NCI-H187 (cell line): ENCODE measurements at places on chromosomes 4 and X.

- no peak for DNase-seq
Observed at GRCh38 chrX:120014354-120015130, 62.9 kb downstream of the RHOXF2B start.

GRCh38 chr4:47334652-47335051, 128.8 kb downstream of the COMMD8 start:
- DNase-seq, result no peak

- DNase-seq, result no peak
Observed at GRCh38 chr4:116736756-116737155, 348.6 kb downstream of the TRAM1L1 start.

DNA sequence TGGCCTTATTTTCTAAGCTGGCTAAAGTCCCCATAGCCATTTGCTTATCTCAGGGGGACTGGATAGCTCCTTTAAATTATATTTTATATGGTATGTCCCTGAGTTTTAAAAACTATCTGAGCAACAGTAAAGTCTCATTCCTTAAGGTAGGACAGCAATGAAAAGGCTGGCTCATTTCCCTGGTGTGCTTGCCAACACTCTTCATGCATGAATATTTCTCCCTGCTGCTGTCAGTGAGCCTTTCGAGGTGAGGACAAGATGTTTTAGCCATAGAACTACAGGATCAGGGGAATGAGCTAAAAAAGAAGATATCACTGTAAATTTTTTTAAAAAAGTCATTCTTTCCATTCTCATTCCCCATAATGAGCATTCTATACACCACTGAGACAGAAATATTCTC, 427.3 kb upstream of the FAM241A start:
- DNase-seq, result no peak

GRCh38 chrX:42054256-42054655, 130.9 kb upstream of the CASK start:
- DNase-seq, result no peak

DNA sequence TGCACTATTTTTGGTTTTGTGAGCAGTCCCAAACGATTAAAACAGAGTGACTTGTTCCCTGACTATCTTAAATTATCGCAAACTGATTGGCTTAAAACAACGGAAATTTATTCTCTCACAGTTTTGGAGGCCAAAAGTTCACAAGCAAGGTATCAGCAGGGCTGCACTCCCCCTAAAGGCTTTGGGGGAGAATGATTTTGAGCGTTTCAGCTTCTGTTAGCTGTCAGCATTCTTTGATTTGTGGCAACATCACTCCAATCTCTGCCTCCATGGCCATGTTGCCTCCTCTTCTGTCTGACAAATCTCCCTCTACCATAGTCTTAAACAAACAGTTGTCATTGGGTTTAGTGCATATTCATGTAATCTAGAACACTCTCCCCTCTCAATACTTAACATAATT, 459.6 kb upstream of the ATOH1 start:
- DNase-seq, result no peak

- no peak for DNase-seq
Observed at GRCh38 chr4:40980318-40980883, 230.6 kb downstream of the NSUN7 start.

DNA sequence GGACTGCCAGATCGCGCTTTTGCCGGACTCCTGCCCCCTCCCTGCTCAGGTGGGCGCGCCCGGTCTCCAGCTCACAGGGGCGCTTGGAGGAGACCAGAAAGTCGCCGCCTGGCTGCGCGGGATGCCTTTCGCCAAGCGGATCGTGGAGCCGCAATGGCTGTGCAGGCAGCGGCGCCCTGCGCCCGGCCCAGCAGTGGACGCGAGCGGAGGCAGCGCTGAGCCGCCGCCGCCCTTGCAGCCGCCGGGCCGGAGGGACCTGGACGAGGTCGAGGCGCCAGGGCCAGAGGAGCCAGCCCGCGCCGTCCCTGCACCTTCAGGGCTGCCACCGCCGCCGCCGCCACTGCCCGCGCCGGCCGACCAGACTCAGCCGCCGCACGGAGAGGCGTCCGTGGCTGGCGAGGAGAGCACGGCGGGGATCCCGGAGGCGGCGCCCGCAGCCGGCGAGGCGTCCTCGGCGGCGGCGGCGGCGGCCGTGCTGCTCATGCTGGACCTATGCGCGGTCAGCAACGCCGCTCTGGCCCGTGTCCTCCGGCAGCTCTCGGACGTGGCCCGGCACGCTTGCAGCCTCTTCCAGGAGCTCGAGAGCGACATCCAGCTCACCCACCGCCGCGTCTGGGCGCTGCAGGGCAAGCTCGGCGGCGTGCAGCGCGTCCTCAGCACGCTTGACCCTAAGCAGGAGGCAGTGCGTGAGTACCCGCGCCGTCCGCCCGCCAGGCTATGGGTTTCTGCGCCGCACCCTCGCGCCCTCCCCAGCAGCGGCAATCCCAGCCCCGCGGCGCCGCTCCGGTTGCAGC, 834 bp downstream of the NHS start:
- no peak for DNase-seq

- no peak for DNase-seq
Observed at GRCh38 chr4:80461412-80461811, 125.9 kb downstream of the CFAP299 start.

DNA sequence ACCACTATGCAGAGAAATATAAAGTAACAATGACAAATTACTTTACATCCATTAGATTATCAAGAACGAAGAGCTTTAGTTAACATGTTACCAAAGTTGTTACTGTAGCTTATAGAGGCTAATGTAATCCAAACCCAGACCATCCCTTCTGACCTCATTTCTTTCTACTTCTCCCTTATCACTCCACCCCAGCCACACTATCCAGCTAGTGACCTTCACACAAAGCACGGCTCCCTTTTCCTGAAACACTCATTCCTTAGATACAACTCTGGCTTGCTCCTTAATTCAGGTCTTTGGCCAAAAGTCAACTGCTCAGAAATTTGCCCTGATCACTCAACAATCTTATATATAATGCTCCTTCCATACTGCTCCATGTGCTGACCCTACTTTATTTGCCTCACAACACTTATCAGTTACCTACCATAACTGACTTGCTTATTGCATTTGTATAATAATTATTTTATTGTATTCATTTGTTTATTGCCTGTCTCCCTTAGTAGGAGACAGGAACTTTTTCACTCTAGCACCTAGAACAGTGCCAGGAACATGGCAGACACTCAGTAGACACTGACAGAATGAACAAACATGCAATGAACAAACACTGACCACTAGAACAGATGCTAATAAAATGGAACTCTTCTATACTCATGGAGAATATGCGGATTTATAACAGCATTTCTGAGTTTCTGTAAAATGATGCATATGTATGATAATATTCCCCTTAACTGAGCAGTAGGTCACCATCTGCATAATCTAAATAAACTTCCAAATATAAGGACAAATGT, 67.6 kb downstream of the EIF4E start:
- no peak for DNase-seq

DNA sequence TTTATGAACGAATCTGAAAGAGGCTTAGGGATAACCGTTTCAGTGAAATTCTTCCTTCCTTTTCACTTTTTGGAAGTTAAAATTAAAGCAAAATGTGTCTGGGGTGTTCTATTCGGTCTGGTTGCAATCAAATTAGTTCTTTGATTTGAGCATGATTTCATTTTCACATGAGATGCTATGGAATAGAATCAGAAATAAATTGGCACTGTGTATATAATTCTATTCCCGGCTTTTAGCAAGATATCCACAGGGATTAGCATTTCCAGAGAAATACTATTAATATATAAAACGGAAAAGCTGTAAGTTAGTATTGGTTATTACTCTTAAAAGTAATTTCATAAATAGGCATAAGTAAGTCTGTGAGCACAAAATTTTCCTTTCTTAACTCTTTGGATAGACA, 1676.8 kb upstream of the PCDH7 start:
- DNase-seq, result no peak

- no peak for DNase-seq
Observed at GRCh38 chr4:173218411-173219125, 50.0 kb downstream of the GALNT7 start.

GRCh38 chrX:9943420-9943819, 23.7 kb upstream of the CLDN34 start:
- no peak for DNase-seq

DNA sequence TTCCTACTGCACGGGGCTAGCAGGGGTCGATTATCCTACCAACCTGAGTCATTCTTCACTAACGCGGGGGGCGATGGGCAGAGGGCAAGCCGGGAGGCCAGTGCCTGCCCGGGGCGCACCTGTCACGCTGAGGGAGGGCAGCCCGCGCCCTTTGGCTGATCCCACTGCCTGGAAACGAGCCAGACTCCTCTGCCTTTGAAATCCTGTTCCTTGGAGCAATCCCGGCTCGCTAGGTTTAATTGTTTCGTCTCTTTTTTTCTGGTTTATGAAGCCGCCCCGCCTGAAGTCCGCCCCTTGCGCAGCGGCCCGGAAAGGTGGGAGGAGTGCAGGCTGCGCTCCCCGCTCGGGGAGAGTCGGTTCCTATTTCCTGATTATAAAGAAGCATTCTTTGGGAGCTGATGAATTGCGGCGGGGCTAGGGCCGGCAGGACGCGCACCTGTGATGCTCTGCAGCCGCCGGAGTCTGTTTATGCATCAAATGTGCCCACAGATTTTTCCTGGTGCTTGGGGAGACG, 484.2 kb downstream of the BCOR start:
- DNase-seq, result no peak

DNA sequence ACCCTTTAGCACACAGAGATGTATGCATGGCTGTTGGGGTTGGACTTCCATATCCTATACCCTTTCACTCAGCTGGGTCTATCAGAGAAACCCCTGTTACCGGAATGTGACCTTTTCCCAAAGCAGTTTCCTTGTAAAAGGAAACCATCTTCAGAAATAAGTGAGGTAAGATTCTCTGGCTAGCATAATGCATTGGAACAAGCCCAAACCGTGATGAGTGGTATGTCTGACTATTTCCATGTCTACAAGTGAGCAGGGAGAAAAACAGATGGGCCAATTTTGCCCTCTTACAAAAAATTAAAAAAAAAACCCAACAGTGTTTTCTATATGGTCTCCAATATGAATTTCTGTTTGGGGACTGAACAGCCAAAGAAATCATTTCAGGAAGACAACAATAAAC, 283.9 kb downstream of the SMARCA1 start:
- no peak for DNase-seq

DNA sequence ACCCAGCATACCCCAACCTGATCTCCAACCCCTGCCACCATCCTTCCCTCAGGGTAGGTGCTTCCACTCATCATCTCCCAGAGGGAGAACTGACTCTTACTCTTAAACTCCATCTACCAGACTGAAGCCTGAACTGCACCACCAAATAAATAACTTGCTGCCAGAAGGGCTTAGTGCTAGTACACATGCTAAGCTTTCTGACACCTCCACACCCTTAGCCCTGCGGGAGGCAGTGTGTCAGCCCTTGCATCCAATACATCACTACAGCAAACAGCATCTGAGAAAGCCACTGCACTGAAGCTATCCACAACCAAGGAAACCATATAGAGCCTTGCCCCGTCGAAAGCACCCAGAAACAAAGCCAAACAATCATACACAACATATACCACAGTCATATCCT, 68.6 kb upstream of the MCF2 start:
- no peak for DNase-seq

DNA sequence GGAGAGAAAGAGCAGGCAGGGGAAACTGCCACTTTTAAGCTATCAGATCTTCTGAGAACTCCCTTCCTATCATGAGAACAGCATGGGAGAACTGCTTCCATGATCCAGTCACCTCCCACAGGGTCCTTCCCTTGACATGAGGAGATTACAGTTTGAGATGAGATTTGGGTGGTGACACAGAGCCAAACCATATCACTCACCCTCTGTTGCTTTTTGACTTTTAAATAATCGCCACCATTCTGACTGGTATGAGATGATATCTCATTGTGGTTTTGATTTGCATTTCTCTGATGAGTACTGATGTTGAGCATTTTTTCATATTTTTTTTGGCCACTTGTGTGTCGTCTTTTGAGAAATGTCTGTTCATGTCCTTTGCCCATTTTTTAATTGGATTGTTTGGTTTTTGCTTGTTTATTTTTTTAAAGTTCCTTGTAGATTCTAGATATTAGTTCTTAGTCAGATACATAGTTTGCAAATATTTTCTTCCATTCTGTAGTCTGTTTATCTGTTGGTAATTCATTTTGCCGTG, 6.5 kb upstream of the PAQR3 start:
- DNase-seq, result no peak

- no peak for DNase-seq
Observed at GRCh38 chr4:114163051-114163450, 183.6 kb upstream of the ARSJ start.

- DNase-seq, result no peak
Observed at GRCh38 chr4:42605264-42605663, 51.6 kb downstream of the ATP8A1 start.

GRCh38 chr4:52550186-52550585, 108.9 kb downstream of the USP46 start:
- DNase-seq, result no peak

- DNase-seq, result no peak
Observed at GRCh38 chrX:28693101-28693500, 105.9 kb downstream of the IL1RAPL1 start.

DNA sequence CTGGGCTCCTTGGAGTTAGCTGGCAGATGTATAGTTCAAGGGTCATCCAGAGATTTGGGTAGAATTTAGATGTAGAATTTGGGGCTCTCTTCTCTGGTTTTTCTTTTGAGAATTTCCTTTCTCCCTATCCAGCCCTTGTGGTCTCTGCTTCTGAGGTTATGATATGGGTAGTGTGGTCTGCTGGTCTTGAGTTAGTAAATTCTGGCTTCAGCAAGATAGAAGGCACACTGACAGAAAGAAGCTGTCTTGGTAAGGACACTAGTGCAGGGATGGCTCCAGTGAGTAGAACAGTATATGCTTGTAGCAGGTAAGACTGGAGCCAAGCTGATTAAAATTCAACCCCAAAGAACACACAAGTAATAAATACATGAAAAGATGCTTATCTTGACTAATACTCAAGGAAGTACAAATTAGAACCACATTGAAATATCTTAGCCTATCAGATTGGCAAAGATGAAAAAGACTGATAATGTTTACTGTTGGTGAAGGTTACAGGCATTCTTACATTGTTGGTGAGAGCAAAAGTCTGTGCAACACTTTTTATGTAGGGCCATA, 2.1 kb upstream of the IL9R start:
- no peak for DNase-seq

GRCh38 chr4:66482186-66482585, 811.9 kb upstream of the EPHA5 start:
- DNase-seq, result no peak

GRCh38 chrX:19046343-19047215, 62.7 kb upstream of the PHKA2 start:
- no peak for DNase-seq

- no peak for DNase-seq
Observed at GRCh38 chrX:154023276-154024000, 3.7 kb upstream of the IRAK1 start.

DNA sequence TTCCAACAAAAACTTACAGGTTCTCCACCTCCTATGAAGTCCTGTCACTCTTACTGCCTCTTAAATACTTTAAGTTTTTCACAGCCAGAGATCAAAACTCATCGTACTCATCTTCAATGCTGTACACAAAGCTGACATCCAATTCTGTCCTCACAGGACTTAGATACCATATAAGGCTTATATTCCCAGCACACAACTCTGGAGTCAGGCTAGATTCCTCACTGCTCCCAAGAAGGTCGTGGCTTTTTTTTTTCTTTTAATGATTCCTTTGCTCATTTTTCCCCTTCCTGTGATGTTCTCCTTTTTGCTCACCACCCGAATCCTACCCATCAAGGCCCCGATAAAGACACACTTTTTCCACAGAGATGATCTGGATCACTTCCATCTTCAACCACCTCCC, 914 bp downstream of the TRAPPC2 start:
- no peak for DNase-seq

- DNase-seq, result no peak
Observed at GRCh38 chr4:78155616-78156105, 98.5 kb downstream of the FRAS1 start.

GRCh38 chr4:118736900-118737299, 51.7 kb downstream of the METTL14 start:
- DNase-seq, result no peak
